ENCODE measurements at places on chromosomes 7 and 10.
A peak's percentile ranks its signal among the peaks of the same experiment; 100 is the strongest.

GRCh38 chr10:25017154-25017590, 760 bp downstream of the THNSL1 start:
- DNase-seq = peak; percentile 28

- peak; percentile 73 for DNase-seq
Observed at GRCh38 chr7:129169686-129170440, 18.6 kb upstream of the SMO start.

DNA sequence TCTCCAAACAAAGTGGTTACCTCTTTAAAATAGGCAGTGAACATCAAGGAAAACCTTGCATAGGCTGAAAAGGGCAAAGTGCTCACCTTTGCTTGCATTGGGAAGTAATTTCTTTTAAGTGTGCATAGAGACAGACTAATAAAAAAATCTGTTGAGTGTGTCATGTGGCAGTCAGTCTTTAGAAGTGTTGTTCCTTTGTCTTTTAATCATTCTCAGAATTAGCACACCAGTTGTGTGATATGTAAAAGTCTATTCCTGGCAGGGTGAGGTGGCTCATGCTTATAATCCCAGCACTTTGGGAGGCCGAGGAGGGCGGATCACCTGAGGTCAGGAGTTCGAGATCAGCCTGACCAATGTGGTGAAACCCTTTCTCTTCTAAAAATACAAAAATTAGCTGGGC, 117.0 kb downstream of the INSYN2A start:
- DNase-seq = no peak

GRCh38 chr10:11838298-11838852, 15.2 kb downstream of the PROSER2 start:
- no peak for DNase-seq

GRCh38 chr7:29243910-29244655, 49.5 kb downstream of the CHN2 start:
- no peak for DNase-seq

GRCh38 chr7:31311552-31311951, 29.0 kb downstream of the NEUROD6 start:
- no peak for DNase-seq

- no peak for DNase-seq
Observed at GRCh38 chr7:45812946-45813345, 59.9 kb downstream of the CCDC201 start.

- no peak for DNase-seq
Observed at GRCh38 chr7:72235351-72235750, 176.8 kb downstream of the CALN1 start.

- no peak for DNase-seq
Observed at GRCh38 chr7:26978146-26978545, 113.8 kb upstream of the SKAP2 start.

GRCh38 chr10:45368181-45368580, 5.8 kb upstream of the ALOX5 start:
- no peak for DNase-seq

- no peak for DNase-seq
Observed at GRCh38 chr10:62069452-62070178, 168.1 kb downstream of the ARID5B start.

- DNase-seq = no peak
Observed at GRCh38 chr7:46759711-46760480, 822.0 kb downstream of the TNS3 start.

- DNase-seq = no peak
Observed at GRCh38 chr10:61764486-61764885, 101.8 kb downstream of the CABCOCO1 start.

DNA sequence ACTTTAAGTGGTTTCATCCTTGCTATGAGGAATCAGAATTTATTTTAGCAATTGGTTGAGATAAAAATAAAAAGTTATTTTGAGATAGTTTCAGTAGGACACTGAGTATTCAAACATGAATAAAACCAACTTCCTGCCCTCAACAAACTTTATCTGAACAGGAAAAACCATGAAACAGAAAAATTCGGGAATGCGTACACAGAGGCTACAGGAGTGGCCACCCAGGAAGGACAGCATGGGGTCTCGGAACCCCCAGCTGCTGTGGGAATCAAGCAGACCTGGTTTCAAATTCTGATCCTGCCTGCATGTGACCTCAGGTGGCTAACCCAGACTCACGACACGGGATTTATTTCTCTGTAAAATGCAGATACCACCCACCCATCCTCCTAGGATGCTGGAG, 49.0 kb upstream of the GRID1 start:
- DNase-seq = no peak

GRCh38 chr10:821322-821721, 110.2 kb downstream of the LARP4B start:
- DNase-seq = no peak

- no peak for DNase-seq
Observed at GRCh38 chr10:96579133-96579532, 7.7 kb downstream of the TM9SF3 start.

All from GM20000 (cell line).